ENCODE measurements at places on chromosomes 1 and 21.

DNA sequence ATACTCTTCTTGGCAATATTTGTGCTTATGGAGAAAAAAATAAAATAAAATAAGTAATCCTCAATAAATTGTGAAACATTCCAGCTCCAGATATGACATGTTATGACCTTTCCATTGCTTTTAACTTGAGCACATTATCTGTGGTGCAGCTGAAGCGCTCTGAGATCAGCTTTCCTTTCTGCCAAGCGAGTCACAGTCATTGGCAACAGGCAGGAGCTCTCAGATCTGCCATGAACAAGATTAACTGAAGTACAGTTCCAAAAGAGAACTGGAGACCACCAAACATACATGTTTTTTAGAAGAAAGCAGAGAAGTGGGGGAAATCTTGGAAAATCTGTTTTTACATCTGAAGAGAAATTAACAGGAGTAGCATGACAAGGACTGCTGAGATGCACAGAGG, 89.2 kb upstream of the DSCAM start:
- DNase-seq: no peak

DNA sequence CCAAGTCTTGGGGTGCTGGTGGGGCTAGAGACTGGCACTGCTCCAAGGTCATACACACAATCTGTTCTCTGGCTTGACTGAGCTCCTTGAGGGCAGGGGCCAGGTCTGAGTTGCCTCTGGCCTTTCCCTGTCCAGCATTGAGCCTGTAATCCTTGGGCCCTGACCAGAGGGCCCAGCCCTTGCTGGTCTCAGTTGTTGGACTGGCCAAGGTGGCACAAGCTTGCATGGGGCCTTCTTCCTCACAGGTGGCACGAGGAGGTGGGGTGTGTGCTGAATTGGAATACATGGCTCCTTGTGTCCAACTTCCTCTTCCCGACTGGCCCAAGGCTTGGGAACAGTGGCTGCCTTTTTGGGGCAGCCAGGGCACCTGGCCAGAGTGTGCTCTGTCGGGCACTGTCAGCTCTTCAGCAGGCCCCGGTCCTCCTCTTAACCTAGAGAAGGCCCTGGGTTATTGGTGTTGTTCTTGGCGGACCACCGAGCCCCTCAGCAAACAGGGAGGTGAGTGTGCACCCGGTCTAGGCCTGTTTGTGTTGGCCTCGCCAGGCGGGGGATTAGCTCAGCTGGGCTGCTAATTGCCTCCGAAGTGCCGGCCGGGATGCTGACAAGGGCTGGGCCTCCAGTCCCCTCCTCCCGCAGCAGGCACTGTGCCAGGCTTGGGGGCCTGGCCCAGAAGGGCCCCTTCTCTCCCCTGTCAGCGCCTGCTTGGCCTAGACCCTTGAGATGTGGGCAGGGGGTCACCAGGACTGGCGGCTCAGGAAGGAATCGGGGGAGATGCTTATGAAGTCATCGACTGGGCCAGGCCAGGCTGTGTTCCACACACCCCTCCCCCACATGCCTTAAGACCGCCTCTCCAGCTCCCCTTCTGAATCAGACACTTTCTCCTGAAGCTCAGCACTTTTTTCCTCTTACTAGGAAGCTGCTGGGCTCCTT, 28.5 kb downstream of the WNT4 start:
- peak; percentile 53 for DNase-seq

DNA sequence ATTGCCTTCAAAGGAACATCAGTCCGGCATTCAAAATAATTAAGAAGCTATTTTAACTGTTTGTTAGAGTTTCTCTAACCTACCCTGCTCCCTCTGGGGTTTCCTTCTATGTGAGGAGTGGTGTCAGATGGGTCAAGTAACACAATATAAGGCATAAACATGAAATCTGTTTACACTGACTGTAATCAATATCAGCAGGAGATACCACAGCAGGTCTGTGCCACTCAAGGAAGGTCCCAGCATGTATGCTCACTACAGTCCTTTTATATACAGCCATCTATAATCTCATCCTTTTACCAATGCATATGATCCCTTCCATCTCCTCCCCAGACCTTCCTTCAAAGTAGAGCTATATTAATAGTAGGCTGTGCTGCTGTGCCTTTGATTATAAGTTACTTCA, 25.4 kb downstream of the EEIG2 start:
- DNase-seq: no peak

DNA sequence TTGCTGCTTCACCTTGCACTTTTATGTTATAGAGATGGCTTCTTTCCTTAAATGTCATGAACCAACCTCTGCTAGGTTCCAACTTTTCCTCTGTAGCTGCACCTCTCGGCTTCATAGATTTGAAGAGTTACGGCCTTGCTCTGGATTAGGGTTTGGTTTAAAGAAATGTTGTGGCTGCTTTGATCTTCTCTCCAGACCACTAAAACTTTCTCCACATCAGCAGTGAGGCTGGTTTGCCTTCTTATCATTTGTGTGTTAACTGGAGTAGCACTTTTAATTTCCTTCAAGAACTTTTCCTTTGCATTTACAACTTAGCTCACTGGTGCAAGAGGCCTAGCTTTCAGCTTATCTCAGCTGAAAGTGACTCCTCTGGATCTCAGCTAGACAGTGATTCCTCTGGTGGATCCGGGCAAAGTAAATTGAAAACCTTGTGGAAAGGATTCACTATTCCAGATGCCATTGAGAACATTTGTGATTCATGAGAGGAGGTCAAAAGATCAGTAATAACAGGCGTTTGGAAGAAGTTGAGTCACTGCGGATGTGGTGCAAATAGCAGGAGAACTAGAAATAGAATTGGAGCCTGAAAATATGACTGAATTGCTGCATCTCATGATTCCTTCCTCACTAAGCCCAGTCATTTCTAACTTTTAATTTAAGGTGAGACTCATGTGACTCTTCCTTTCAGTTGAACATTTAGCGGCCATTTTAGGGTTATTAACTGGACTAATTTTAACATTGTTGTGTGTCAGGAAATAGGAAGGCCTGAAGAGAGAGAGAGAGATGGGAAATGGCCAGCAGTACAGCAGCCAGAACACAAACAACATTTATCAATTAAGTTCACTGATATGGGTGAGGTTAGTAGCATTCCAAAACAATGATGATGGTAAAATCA, 16.2 kb upstream of the RGS1 start:
- peak; percentile 96 for DNase-seq

DNA sequence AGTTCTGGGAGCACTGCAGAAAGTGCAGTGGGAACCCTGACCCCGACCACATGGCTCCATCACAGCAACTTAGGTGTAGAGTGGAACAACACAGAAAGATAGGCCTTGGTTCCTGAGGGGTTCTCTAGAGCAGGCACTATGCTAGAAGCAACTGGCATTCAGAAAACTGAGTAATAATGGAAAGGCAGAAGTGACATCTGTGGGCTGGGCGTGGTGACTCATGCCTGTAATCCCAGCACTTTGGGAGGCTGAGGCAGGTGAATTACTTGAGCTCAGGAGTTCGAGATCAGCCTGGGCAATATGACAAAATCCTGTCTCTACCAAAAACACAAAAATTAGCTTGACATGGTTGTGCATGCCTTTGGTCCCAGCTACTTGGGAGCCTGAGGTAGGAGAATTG, 5.3 kb downstream of the MRPS15 start:
- peak; percentile 23 for DNase-seq

- DNase-seq: peak; percentile 70
Observed at GRCh38 chr21:46116776-46117585, 19.1 kb downstream of the COL6A2 start.

DNA sequence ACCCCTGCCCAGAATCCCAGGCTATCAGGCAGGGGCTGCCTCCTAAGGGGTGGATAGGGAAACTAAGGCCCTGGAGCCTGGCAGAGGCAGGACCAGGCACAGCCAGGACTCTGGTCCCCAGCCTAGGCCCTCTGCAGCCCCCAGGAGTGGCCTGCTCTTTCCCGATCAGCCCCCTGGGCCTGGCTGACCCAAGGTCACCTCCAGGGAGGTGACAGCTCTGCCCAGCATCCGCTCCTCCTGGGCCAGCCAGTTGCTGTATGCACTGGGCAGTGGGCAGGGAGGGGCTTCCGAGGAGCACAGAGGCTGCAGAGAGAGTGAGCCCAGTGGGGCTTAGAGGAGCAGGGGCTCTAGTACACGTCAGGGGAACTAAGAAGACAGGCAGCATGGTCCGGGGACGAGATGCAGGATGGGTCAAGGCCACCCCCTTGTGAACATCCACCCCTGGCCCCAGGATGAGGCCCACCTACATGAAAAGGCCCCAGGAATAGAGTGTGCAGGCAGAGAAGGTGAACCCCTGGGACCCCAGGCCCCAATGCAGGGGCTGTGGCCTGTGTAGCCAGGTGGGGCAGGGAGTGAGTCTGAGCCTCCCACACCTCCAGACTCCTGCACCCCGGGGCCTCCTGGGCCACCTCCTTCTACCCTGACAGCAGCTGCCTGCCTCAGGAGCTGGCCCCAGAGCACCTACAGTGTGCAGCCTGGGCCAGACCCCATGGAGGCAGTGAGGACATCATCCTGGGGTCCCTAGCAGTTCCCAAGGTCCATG, 32.8 kb downstream of the WNT9A start:
- no peak for DNase-seq

GRCh38 chr1:97603776-97604175, 317.1 kb downstream of the DPYD start:
- DNase-seq: no peak

DNA sequence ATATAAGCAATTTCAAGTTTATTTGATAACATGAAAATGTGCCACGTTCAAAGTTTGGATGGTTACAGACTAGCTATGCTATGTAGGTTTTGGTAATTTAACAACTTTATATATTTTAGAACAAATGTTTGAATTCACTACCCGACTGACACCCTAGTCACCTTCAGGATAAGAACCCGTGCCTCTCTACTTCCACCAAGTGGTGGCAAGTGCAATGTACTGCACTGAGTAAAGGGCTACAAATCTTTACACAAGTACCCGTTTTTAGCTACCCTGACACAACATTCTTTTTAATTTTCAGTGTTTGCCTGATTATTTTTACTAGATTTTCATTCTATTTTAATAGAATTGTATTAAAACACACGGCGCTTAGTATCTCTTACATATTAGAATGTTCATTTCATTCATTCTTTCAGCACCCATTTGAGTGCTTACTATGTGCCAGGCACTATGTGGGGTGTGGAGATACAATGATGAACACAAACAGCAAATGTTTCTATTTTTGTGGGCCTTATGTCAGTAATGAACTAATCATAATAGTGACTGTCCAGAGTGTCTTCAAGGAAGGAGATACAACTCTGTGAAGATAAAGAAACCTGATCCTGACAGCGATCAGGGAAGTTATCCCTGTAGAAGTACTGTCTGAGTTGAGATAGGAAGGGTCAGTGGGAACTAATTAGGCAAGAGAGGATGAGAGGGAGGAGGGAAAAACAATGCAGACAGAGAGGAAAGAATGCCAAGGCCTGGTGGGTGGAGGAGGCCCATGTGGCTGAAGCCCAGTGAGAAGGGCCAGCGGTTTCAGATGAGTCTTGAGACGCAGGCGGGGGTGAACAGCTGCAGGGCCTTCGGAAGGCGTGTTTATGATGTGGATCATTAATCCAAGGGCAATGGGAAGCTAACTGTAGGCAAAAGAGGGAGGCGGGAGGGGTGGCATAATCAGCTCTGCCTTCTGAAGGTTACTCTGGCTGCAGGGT, 3.8 kb downstream of the LCA5L start:
- peak; percentile 77 for DNase-seq

DNA sequence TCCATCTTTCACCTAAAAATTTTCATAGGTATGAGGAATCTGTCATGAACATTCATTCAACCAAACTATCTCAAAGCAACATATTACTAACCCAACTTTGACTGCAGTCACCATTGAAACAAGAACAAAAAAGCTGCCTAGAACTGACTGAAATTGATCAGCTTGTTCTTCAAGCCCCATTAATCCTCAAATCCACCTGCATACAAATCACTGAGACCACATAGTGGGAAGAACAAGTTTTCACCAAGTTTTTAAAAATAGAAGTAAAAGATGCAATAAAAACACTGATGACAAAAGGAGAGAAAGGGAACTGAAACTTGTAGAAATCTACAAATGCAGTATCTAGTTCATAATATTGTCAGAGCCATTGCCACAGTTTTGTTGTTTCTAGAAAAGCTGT, 6.1 kb downstream of the SORT1 start:
- DNase-seq: no peak

DNA sequence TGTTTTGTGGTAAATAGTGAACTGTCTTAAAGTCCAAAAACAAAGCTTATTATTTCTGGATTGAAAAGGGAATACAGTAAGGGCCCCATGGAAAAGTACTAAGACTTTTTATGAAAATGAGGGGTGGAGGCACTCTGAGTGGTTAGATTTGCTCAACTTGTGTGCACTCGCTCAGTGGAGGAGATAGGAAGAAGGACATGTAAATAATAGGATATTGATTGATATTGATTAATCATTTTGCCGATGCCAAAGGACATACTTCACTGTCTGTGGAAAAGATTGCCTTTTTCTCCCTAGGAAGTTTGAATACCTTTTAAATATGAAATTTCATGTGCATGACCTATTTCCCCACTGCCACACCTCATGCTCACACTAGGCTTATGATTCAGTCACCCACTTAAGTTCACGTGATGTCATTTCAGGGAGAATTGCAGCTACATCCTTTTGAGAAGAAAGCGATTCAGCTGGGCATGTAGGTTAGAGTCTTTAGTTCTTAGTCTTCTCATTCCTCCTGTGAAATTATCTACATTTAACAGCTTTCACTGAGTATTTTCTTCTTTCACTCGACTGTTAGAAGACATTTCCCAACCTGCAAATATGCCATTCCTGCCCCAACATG, 5.0 kb downstream of the MTR start:
- DNase-seq: peak; percentile 57

DNA sequence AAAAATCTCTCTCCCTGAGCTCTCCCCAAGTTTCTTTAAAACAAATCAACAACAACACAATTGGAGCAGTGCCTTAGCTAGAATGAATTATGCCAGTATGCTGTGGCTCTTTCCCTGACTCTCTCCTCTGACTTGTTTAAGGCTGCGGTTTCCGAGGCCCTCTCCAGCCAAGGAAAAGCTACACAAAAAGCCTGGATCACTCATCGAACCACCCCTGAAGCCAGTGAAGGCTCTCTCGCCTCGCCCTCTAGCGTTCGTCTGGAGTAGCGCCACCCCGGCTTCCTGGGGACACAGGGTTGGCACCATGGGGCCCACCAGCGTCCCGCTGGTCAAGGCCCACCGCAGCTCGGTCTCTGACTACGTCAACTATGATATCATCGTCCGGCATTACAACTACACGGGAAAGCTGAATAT, 1.9 kb downstream of the S1PR1 start:
- peak; percentile 97 for DNase-seq

GRCh38 chr21:36889401-36889800, 77.1 kb downstream of the HLCS start:
- DNase-seq: peak; percentile 3

- no peak for DNase-seq
Observed at GRCh38 chr1:206776229-206776628, 3.9 kb upstream of the IL10 start.

DNA sequence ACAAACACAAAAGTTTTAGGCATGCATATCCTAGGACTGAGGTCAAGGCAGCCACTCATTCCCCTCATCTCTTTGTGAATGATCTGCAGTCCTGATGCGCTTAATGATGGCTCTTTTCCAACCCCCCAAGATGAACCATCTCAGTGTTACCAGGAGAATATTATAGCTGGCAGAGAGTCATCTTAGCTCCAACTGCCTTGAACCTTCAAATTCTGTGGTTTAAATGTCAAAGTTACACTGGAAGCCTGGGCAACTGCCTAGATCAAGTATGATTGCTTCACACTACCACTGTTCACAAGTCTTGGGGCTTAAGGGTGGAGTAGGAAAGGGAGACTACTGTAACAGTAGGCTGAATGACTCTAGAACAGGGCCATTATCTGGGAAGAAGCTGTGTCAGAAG, 8.0 kb upstream of the MYBPHL start:
- DNase-seq: peak; percentile 15

- DNase-seq: no peak
Observed at GRCh38 chr21:45386336-45386727, 18.6 kb upstream of the COL18A1 start.

All from GM23248 (cell line).